ENCODE measurements at places on chromosomes 13 and 19.

- peak; percentile 78 for DNase-seq
Observed at GRCh38 chr13:91398413-91399188, at the start of gene GPC5. Gene GPC5, plus strand, starts transcription at chr13:91398621.

DNA sequence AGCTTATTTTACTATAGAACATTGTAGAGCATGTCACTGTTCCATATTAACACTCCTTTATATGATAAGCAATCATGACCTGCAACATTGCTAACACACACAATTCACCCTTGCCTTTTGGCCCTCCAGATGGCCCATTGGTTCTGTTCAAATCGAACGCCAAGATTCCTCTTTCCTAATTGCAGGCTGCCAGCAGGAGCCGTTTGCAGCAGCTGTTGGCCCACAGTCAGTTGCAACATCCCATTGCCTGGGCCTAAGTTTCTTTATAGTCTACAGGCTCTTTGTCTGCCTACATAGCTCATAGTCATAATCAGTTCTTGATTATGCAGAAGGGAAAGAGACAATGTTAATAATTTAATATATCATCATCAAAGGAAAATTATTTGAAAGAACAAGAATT, 37.6 kb downstream of the KCTD12 start:
- no peak for DNase-seq

GRCh38 chr13:39559847-39560246, 43.1 kb downstream of the LHFPL6 start:
- DNase-seq, result no peak

GRCh38 chr13:46751811-46752635, 44.9 kb downstream of the ESD start:
- DNase-seq, result no peak

GRCh38 chr13:112885782-112886268, 83.2 kb upstream of the MCF2L start:
- no peak for DNase-seq

DNA sequence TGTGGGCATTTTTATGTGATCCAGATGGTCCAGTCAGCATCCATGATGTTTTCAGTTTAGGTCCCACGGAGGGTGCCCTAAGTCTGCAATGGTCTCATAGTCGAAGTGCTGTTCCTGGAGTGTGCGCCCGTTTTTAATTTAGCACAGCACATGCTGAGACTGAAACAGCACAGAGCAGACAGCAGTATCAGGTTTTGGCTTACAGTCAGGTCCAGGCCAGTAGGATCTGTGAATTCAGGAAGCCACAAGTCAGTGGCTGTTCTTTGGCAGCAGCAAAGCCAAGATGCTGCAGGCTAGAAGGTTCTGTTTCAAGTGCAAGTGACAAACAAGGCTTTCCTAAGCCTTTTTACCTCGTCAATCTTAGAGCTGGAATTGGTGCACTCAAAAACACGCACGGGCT, 18.3 kb downstream of the FBXO27 start:
- DNase-seq, result no peak

GRCh38 chr13:110014719-110015118, 228.3 kb upstream of the IRS2 start:
- DNase-seq, result no peak

GRCh38 chr19:32829345-32829896, 40.1 kb downstream of the SLC7A9 start:
- no peak for DNase-seq

DNA sequence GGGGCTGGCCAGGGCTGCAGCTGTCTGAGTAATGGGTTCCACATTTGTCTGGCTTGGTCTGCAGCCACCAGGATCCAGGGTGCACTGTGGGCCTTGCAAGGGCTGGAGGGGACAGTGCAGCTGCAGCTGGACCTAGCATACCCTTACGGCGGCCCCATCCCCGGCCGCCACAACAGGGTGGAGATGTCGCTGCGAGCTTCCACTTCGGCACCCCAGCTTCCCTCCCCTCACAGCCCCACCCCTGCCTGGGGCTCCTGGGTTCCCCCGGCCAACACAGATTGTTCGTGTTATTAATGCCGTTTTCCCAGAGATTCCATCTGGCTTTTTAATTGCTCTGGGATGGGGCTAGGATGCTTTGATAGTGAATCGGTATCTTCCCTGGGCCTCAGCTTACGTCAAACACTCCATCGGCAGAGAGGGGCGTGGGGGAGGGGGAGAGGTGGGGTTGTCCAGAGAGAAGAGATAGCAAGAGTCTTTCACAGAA, 5.8 kb downstream of the CEBPA start:
- no peak for DNase-seq

- DNase-seq, result no peak
Observed at GRCh38 chr19:19257137-19257536, 16.0 kb downstream of the TM6SF2 start.

GRCh38 chr13:76983676-76984075, 8.2 kb upstream of the CLN5 start:
- DNase-seq, result no peak

DNA sequence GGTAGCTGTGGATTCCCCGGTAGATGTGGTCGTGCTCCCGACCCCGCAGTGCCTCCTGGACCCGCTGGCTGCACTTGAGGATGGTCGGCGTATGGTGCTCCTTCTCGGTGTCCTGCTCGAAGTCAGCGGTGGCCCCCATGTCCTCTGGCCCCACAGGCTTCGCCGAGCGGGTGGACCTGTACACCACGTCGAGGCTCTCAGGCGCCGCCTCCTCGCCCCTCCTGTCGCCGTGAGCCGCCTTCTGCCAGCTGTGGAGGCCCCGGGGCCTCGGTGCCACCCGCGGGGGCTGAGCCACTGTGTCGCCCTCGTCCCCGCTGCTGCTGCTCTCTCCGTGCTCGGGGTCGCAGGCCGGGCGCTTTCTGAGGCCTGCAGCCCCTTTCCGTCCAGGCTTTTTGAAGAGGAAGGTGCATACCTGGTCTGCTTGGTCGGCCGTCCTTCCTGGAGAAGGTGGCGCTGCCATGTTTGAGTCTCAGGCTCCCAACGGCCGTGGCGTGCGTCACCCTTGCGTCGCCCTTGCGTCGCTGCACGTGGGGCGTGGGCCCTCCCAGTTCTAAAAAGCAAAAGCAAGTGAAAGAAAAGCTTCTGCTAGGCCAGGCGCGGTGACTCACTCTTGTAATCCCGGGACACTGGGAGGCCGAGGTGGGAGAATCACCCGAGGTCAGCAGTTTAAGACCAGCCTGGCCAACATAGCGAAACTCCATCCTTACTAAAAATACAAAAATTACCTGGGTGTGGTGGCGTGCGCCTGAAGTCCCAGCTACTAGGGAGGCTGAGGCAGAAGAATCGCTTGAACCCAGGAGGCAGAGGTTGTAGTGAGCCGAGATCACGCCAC, at the start of gene RNF113B:
TSS of gene RNF113B (minus strand) at position 493 of the 832 bp plus-strand sequence. CDS start at position 460, 33 bp downstream.
- DNase-seq, result no peak

DNA sequence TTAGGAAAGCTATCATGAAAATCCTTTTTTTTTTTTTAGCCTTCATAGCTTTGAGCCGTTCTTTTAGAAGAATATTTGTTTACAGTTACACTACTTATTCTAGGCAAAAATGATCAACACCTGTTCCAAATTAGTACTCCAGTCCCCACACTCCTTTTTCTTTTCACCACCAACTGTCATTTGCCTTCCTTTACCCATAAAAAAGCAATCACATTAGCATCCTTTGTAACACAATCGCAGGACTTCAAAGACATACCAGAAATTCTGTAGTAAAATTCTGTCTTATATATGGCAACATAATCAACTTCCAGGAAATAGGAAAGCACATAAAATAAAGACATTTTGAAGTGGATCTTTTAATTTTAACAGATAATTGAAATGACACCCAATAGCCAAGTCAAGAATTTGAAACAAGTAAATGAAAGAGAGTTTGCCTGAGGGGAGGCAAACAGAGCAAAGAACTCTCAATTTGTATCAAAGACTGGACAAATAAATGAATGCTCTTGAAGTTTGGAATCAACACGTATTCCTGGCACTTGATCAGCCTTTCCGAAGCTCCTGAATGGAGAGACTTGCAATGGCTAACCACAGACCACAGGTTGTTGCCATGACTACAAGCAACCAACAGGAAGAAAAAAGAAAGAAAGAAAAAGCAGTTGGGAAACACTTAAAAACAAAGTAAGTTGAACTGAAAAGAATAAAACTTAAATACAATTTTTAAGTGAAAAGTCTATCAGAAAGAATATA, 206.8 kb downstream of the PCDH9 start:
- no peak for DNase-seq

DNA sequence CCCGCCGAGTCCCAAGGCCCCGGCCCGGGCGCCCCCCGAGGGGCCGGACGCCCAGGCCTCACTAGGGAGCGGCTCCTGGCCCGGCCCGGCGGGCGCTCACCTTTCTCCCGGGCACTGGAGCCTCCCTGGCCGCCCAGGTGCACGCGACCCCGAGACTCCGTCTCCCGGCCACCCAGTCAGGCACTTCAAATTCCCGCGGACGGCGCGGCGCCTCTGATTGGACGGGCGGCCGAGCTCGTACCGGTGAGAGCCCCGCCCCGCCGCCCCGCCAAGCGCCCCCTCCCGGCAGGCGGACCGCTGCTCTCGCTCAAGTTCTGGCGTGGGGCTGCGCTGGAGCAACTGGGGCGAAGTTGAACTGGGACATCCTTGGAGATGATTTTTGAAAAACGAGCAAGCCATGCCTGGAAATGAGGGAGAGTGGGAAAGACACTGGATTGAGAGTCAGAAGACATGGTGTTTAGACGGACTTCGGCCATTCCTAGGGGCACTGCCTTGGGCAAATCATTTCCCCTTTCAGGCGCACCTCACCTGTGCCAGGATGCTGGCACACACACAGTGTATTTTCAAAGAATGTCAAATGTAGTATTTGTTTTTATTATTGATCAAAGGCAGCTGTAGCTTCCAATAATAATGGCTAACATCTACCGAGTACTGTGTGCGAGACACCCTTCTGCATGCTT, 485.3 kb downstream of the UQCRFS1 start:
- no peak for DNase-seq

- DNase-seq, result no peak
Observed at GRCh38 chr19:6343462-6343861, 10.1 kb upstream of the ACER1 start.

GRCh38 chr13:40031031-40031430, 375.6 kb downstream of the COG6 start:
- no peak for DNase-seq

GRCh38 chr19:33627526-33627925, 5.8 kb downstream of the CHST8 start:
- DNase-seq, result no peak

DNA sequence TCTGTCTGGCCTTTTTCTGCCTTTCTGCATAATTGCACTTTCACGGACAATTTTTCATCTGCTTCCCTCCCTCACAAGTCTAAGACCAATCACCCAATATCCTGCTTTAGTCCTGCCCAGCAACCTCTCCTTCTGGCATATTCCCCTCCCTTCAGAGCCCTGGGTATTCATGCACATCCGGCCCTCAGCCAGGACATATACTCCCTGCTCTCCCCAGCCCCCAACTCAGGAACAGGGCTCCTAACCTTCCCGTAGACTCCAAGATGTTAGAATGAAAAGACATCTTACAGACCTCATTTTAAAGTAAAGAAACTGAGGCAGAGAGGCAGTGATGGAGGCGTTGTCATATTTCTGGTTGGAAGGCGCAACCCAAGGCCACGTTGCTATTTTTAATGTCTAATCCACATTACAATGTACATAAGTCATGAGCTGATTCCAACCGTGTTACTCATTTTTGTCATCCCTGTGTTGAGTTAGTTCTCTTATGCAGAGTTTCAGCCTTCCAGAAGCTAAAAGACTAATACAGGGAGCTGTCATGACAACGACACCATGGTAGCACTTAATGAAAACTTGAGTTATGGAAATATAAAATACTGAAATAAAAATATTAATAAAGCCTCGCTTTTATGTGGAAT, 209.2 kb downstream of the TSHZ3 start:
- DNase-seq, result no peak

GRCh38 chr19:47350630-47351029, 1.5 kb downstream of the DHX34 start:
- DNase-seq, result no peak

- DNase-seq, result no peak
Observed at GRCh38 chr13:27634231-27634630, 12.5 kb downstream of the POLR1D start.

- peak; percentile 56 for DNase-seq
Observed at GRCh38 chr19:54464630-54465425, 1.2 kb upstream of the LENG9 start.

GRCh38 chr19:17794731-17795494, at the start of gene B3GNT3:
Gene B3GNT3, plus strand, starts transcription at chr19:17795138. Its CDS starts 12,670 bp downstream, at chr19:17807808.
- DNase-seq, result peak; percentile 25

- no peak for DNase-seq
Observed at GRCh38 chr19:46841458-46842083, 9.1 kb downstream of the AP2S1 start.

DNA sequence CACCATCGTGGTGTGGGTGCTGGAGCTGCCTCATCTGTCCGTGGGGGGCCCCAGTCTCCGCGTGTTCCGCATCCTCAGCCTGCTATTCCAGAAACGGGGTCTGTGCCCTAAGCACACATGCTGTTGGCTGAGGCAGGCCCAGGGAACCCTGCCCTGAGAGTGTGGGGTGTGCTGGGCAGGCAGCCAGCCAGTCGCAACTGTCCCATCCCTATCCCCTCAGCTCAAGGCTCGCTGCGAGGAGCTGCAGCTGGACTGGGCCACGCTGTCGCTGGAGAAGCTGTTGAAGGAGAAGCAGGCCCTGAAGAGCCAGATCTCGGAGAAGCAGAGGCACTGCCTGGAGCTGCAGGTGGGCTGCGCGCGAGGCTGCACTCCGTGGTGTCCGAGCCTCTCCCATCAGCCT, 21.9 kb downstream of the PLEKHJ1 start:
- DNase-seq, result no peak

DNA sequence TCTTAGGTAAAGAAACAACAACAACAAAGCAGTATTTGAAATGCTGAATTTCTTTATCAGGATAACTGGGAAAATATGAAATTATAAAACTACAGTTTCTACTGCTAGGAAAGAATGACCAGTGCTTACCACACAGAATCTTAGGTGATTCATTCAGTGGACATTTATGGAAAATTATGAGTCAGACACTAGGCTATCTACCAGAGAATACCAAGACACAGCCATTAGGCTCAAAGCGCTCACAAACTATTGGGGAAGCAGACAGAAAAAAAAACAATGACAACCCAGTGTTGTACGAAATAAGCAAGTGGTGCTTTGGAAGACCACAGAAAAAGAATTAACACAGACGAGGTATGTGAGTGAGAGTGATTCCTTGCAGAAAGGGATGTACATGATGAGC, 1019.5 kb downstream of the PCDH9 start:
- DNase-seq, result no peak

GRCh38 chr19:7258041-7258839, 36.0 kb downstream of the INSR start:
- no peak for DNase-seq

DNA sequence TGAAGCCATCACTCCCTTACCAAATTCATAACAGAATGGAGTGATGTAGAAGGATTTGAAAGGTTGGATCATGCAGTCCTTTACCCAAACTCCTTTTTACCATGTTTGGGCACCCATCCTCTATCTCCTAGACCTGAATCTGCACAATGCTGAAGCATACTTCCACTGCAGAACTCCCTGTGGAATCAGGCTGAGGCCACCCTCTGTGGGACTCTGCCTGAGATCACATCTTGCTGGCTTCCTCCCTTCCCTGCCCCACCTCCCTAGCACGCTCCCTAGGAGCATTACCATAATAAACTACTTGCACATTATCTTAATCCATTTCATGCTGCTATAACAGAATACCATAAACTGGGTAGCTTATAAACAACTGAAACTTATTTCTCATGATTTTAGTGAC, 68.4 kb upstream of the VSTM2B start:
- no peak for DNase-seq
